ENCODE measurements at places on chromosomes 7 and 10. TPM values are rescaled to one million over a fixed set of nuclear protein-coding genes. Genes with fewer than 3 reads are reported as not detected.

The TRIM50 gene
- total RNA-seq = not detected

- H3K27me3 ChIP-seq = no peaks in the 10 kb centered on the region
- H3K27ac ChIP-seq = no peak overlapping the region
- H3K36me3 ChIP-seq = no peaks in the 10 kb centered on the region
- no peaks in the 10 kb centered on the region for H3K4me1 ChIP-seq
- no peak for DNase-seq
- H3K4me3 ChIP-seq = no peak overlapping the region
These were observed 17.4 kb downstream of the FOXP2 start for GRCh38 chr7:114432061-114432460.

DNA sequence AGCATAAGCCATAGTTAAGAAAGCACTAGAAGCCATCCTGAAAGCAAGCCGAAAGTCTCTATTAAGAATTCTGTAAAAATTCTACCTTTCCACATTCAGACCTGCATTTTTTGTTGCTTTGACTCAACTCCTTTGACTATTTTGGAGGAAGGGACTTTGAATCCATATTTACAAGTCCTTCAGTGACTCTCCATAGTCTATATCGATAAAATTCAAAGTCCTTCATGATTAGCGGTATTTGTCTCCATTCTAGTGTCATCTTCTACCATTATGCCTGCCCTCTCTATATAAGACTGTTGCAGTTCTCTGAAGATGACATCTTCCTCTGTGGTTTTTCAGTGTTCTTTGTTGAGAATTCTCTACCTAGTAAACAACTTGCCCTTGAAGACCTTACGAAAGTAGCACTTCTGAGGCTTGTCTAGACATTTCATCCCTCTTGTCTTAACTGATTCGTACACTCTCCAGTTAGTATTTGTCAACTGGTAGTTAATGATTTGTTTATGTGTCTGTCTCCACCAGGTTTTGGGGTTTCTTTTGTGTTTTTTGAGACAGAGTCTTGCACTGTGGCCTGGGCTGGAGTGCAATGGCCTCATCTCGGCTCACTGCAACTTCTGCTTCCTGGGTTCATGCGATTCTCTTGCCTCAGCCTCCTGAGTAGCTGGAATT is 1.7 kb downstream of the CCSER2 start:
- DNase-seq = no peak
- peak overlapping the region; percentile 99 for H3K27ac ChIP-seq
- H3K4me1 ChIP-seq = peaks cover 44% of the 10 kb centered on the region
- H3K4me3 ChIP-seq = peak overlapping the region; percentile 92

- peak overlapping the region; percentile 95 for H3K4me3 ChIP-seq
- DNase-seq = no peak
- peaks cover 11% of the 10 kb centered on the region for H3K36me3 ChIP-seq
- peaks cover 14% of the 10 kb centered on the region for H3K4me1 ChIP-seq
These were observed 589 bp downstream of the ZNF488 start for GRCh38 chr10:47383261-47384147.

DNA sequence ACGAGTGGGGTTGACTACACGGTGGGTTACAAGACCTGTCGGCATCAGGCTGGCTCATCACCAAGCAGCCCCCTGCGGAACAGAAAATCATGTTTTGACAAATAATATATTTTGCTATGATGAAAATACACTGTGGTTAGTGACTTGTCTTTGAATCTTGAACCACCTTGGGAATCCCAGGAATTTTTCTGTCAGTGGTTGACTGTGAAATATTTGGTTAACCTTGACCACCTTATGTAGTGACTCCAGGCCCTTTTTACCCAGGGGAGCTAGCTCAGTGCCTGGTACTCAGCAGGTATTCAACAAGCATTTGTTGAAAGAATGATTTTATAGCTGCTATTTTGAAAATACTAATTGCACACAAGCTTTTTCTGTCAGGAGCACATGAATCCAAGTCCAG is 406.0 kb downstream of the PHF14 start:
- H3K4me3 ChIP-seq = no peak overlapping the region
- H3K27ac ChIP-seq = no peak overlapping the region
- no peaks in the 10 kb centered on the region for H3K27me3 ChIP-seq
- H3K36me3 ChIP-seq = no peaks in the 10 kb centered on the region
- no peak for DNase-seq

DNA sequence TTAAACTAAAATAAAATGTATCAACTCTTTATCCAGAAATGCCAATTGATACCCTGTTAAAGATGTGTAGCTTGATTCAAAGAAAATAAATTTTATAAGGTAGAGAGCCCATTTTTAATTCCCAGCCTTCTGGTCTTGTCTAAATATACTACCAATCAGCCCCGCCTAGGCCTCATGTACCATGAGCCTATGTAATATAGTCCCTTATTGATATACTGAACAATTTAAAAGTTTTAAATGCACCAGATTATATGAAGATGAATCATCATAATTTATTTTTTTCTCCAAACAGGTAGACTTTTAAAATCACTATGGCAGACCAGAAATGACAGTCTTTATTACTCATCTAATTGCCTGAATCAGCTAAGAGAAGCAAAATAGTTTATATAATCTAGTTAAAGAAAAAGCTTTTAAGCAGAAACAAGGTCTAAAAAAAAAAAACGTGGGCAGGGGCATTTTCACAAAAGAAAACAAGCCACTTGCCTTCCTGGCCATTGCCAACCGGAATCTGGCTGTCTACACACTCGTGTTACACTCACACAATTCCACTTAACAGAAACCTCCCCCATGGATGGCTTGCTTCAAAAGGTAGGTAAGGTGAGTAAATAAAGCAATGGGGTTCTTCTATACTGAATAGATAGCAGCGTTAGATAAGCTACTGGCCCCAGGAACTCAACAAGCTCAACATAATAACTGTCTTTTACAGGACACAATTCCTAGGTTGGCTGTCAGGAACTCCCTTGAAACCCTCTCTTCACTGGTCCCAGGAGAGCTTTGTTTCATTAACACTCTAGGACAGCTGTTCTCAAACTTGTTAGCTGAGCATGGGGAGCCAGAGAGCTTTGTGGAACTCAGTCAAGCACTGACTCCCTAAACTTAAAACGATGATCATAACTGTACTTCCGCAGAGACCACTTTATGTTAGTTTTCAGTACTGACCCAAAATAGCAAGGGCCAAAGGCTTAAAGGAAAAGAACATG is 37.2 kb downstream of the RAPGEF5 start:
- H3K36me3 ChIP-seq = no peaks in the 10 kb centered on the region
- no peak for DNase-seq
- H3K27ac ChIP-seq = no peak overlapping the region
- H3K4me1 ChIP-seq = no peaks in the 10 kb centered on the region

GRCh38 chr7:18144166-18144565 is 116.5 kb upstream of the PRPS1L1 start:
- no peaks in the 10 kb centered on the region for H3K36me3 ChIP-seq
- H3K4me3 ChIP-seq = no peak overlapping the region
- no peak for DNase-seq
- no peak overlapping the region for H3K27ac ChIP-seq

DNA sequence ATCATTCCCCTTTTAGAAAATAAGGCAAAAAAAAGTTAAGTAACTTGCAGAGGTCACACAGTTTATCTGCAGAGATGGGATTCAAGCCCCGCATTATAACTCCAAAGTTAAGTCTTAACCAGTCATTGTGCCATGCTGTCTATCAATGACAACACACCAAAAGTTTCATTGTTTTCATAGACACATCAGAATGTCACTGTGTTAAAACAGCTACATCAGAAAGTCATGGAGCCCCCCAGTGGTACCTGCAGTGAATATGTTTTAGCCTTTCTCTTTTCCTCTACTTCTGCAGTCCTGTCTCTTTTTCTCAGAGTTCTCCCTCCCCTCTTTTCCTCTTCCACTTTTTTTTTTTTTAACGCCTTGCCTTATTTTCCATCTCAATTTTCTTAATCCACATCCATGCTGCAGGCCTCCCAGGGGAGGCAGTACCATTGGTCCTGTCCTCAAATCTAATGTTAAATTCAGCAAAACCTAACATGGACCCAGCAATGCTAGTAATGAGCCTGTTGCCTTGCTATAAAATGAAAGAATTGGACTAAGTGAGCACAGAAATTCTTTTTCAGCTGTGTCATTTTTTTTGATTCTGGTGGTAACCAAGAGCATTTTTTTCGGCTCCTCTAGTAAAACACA is 3.8 kb upstream of the NRCAM start:
- peaks cover 10% of the 10 kb centered on the region for H3K36me3 ChIP-seq
- DNase-seq = no peak
- peaks cover 5% of the 10 kb centered on the region for H3K4me1 ChIP-seq
- H3K27ac ChIP-seq = no peak overlapping the region

Measured in T-helper 17 cell (primary cell).